Psoas muscle (tissue), 8 donors: ENCODE measurements at places on chromosomes 7 and 10. TPM values are rescaled to one million over a fixed set of nuclear protein-coding genes. Genes with fewer than 3 reads are reported as not detected.

TMEM196 gene
- not detected for total RNA-seq

SAP25 gene
- total RNA-seq: 0.59 TPM

GPER1 gene
- 1.8 TPM for total RNA-seq

SGCE gene
- 8.8 TPM for total RNA-seq

CACNB2 gene
- 0.43 TPM for total RNA-seq

CDCA7L gene
- total RNA-seq: 2.2 TPM

FAS gene
- total RNA-seq: 3.5 TPM

GRM3 gene
- not detected for total RNA-seq

SLC18A3 gene
- not detected for total RNA-seq

ACSL5 gene
- total RNA-seq: 2.2 TPM

IRF5 gene
- total RNA-seq: 1.2 TPM
